ENCODE measurements at places on chromosomes 12 and 14. TPM values are rescaled to one million over a fixed set of nuclear protein-coding genes. Genes with fewer than 3 reads are reported as not detected.

- no peak for DNase-seq
Measured at GRCh38 chr12:104709692-104710435, 248.2 kb downstream of the SLC41A2 start.

GRCh38 chr14:95023886-95024285 lies 133.4 kb downstream of the DICER1 start:
- no peak for DNase-seq

TSPAN9 gene
- 14.9 TPM for total RNA-seq

DNA sequence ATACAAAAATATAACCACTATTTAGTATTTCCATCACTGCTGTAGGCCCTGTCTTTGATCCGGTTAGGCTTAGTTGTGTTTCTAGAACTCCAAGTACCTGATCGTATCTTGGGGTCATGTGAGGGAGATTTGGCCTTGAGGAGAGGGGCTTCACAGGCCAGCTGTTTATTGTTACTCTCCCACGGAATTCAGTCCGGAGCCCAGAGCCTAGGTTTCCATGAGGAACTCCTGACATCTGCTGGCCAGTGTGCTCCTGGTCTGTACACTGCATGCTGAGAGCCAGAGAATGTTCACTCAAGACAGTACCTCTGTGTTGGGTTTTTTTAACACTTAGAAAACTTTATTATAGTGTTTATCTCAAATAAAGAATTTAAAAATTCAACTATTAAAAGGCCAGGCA lies 341.0 kb upstream of the TMEM132C start:
- DNase-seq, result no peak

- DNase-seq, result no peak
Measured at GRCh38 chr14:63672417-63673180, 30.9 kb upstream of the WDR89 start.

- no peak for DNase-seq
Measured at GRCh38 chr14:31926123-31926522, 151.0 kb upstream of the ARHGAP5 start.

SLC25A21 gene
- total RNA-seq, result 0.37 TPM
